Activated naive CD4-positive, alpha-beta T cell treated with anti-CD3 and anti-CD28 coated beads for 36 hours (primary cell): ENCODE measurements at places on chromosomes 16 and 17. TPM values are rescaled to one million over a fixed set of nuclear protein-coding genes. Genes with fewer than 3 reads are reported as not detected.

DNA sequence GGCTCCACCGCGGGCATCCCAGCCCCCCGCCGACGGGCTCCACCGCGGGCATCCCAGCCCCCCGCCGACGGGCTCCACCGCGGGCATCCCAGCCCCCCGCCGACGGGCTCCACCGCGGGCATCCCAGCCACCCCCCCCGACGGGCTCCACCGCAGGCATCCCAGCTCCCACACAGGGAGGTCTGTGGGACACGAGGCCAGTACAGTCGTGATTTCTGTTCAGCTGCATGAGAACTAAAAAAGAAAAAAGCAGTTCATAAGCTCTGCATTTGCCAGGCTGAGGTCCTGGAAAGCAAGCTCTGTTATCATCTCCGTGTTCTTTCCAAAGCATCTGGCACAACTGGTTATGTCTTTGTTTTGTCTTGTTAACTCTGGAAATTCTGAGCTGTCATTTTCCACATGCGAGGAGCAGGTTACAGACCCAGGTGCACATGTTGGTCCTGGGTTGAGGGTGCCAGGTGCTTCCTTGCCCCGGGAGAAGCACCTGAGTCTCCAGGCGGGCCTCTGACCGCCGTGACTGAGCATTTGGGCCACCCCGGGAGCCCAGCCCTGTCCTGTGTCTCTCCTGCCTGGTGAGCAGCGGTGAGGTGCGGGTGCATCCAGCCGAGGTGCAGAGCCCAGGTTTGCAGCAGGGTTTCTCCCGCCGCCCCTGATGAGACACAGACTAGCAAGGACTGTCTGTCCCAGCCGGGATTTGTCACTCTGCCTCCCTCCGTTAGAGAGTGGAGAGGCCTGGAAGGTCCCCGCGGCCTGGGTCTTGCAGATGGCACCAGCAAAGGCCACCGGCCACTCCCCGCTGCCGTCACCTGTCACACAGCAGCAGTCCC, 9.9 kb upstream of the WFIKKN1 start:
- no peak overlapping the region for H3K27ac ChIP-seq
- no peak for DNase-seq
- no peaks in the 10 kb centered on the region for H3K4me1 ChIP-seq
- no peak overlapping the region for H3K4me3 ChIP-seq

DNA sequence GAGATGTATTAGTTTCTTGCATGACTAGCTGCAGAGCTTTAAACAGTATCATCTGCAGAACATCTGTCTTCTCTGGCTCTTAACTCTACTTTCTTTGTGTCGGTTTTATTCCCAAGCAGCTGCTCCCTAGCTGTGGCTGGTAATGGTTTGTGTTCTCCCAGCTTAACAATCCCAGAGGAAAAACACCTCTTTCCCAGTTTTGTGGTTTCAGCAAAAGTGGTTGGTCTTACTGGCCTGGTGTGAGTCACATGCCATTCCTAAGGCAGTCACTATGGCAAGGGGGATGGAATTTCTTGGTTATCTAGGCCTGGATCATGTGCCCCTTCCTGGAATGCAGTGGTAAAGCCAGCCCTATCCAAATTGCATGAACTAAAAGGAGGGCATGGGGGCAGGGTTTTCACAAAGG, 27.5 kb downstream of the OMG start:
- no peak overlapping the region for H3K4me3 ChIP-seq
- H3K4me1 ChIP-seq = no peaks in the 10 kb centered on the region
- H3K36me3 ChIP-seq = peaks cover 11% of the 10 kb centered on the region
- H3K27ac ChIP-seq = no peak overlapping the region
- DNase-seq = no peak
- no peaks in the 10 kb centered on the region for H3K27me3 ChIP-seq

SHISA6 gene
- total RNA-seq = not detected

DNA sequence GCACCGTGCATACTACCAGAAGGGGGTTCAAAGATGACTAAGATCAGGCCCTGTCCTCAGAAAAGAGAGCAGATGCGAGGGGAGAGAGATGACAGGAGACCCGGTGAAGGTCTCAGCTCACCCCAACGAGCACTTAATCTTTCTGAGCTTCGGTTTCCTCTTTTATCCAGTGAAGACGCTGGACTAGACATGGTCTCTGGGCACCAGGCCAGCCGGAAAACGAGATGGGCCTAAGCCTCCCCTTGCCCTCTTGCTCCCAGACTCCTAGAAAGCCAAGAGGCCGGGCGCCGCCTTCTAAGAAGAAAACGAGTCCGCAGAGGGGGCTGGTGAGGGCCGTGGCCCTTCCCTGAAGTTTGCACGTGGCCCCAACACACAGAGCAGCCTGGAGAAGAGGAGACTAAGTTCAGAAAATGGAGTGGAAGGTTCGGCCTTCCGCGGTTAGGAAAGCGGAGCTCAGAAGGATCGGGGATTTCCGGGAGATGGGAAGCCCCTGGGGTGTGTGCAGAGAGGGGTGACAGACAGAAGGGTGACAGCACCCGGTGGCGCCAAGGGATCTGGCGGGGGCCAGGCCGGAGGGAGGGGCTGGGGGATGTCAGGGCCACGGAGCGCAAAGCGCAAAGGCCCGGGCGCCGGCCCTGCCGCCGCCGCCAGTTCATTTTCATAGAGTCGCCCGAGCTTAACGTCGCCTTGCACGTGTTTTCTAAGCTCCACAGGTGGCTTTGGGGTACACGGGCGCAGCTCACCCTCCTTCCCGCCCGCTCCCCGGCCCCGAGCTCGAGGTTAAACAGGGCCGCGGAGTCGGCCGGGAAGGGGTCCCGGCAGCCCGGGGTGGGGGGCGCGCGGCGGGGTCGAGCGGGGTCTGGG, 42.1 kb upstream of the BHLHA9 start:
- no peak overlapping the region for H3K27ac ChIP-seq
- peaks cover 41% of the 10 kb centered on the region for H3K27me3 ChIP-seq
- peaks cover 9% of the 10 kb centered on the region for H3K4me1 ChIP-seq
- peak overlapping the region; percentile 55 for H3K4me3 ChIP-seq
- DNase-seq = peak; percentile 24

- peak overlapping the region; percentile 69 for H3K27ac ChIP-seq
- peaks cover 30% of the 10 kb centered on the region for H3K27me3 ChIP-seq
- peak overlapping the region; percentile 78 for H3K4me3 ChIP-seq
- peak; percentile 13 for DNase-seq
- H3K4me1 ChIP-seq = peaks cover 22% of the 10 kb centered on the region
Measured at GRCh38 chr16:79599256-79599836, 1.2 kb downstream of the MAF start.

- no peak for DNase-seq
- no peak overlapping the region for H3K4me3 ChIP-seq
- peak overlapping the region; percentile 1 for H3K27ac ChIP-seq
- peaks cover 53% of the 10 kb centered on the region for H3K4me1 ChIP-seq
- H3K36me3 ChIP-seq = peaks cover 9% of the 10 kb centered on the region
Measured at GRCh38 chr17:78785011-78785662, 3.1 kb upstream of the CYTH1 start.

BEAN1 gene
- total RNA-seq = not detected

DNA sequence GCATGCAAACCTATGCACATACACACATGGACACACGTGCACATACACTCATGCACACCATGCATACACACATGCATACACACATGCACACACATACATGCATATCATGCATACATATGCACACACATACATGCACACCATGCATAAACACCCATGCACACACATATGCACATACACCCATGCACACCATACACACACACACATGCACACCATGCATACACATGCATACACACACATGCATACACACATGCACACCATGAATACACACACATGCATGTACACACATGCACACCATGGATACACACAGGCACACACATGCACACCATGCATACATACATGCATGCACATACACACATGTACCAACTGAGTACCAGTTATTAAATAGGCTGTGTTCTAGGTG, 543.3 kb upstream of the EEF2KMT start:
- no peaks in the 10 kb centered on the region for H3K4me1 ChIP-seq
- DNase-seq = no peak
- no peaks in the 10 kb centered on the region for H3K27me3 ChIP-seq

SYT17 gene
- total RNA-seq = not detected

CBFA2T3 gene
- not detected for total RNA-seq

- peak within 1 kb of the TSS; percentile 98 for H3K27ac ChIP-seq
- peaks cover 28% of the 10 kb centered on the region for H3K36me3 ChIP-seq
- peaks cover 58% of the 10 kb centered on the region for H3K4me1 ChIP-seq
Measured at GRCh38 chr16:29663016-29663806, at the start of gene SPN. Gene SPN (plus strand): TSS chr16:29663247. CDS start chr16:29663729, 482 bp downstream.

PAFAH1B1 gene
- total RNA-seq = 145 TPM

DNA sequence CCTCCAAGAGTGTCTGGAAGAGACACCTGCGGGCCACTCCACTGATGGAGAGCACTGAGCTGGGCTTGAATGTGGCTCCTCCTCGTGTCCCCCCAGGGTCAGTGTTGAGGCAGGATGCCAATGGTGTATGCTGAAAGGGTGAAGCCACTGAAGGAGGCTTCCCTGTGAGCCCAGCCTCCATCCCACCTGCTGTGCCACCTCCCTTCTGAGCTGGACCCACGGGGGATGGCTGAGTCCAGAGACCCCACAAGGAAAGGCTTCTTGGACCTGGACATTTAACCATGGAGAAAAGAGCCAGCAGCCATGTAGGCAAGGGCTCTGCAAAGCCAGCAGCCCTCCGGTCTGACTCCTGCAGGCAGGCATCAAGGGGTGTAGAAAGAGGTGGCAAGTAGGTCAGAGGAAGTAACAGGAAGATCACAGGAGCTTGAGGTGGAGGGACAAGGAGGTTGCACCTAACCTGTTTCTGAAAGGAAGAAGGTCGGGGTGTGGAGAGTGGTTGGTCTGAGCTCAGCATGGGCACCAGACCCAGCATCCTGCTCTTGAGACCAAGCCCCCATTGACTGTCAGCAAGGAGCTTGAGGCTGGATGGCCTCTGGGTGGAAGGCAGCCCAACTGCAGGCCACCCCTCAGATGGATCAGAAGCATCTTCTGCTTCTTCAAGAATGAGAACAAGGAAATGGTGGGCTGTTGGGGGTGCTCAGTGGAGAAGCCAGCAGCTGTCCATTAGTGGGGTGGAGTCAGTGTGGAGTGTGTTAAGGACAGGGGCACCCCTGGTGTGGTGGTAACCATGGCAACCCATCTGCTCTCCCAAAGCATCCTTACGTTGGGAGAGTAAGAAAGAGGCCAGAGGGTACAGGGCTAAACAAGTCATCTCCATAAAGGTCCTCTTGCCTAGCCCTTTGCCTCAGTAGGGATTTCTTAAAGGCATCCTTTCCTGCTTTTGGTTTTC, 80.7 kb downstream of the PLD6 start:
- H3K36me3 ChIP-seq = peaks cover 6% of the 10 kb centered on the region
- DNase-seq = peak; percentile 13
- H3K4me3 ChIP-seq = no peak overlapping the region
- H3K27ac ChIP-seq = no peak overlapping the region
- H3K27me3 ChIP-seq = no peaks in the 10 kb centered on the region

DNA sequence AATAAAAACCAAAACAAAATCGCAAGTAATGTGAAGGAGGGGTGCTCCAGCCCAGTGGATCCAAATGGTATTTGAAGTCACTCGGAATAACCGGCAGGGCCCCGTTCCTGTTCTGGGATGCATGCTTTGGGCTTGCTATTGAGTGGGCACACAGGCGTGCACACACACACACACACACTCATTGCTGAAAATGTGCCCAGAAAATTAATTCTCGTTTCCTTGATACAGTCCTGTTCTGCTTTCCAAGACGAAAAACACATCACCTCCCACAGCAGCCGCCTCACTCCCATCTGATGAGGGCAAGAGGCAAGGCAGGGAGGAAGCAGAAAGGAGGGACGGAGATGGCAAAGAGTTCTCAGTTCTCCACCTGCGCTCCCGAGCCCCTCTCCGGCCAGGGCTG, 62.2 kb upstream of the SDK2 start:
- H3K36me3 ChIP-seq = no peaks in the 10 kb centered on the region
- no peak for DNase-seq
- no peak overlapping the region for H3K27ac ChIP-seq
- H3K4me3 ChIP-seq = no peak overlapping the region

STH gene
- total RNA-seq = not detected

CACNA1H gene
- total RNA-seq = 0.50 TPM

DNAI2 gene
- total RNA-seq = 0.25 TPM

DNA sequence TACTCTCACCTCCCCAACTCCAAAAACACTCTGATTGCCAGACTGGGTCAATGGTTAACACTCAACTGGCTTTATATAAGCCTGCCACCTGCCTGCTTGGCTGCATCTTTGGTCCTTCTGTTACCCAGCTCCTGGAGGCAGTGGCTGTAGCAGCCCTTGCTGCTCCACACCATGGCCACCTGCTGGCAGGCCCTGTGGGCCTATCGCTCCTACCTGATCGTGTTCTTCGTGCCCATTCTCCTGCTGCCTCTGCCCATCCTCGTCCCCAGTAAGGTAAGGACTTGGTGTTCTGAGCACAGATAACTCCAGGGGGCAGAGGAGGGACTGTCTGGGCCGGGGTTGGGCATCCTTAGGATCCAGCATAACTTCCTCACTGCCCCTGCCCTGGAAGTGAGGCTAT, at the start of gene SLC13A2:
TSS of gene SLC13A2 (plus strand) at position 103 of the 400 bp plus-strand sequence. CDS start at position 172, 69 bp downstream.
- no peak within 1 kb of the TSS for H3K4me3 ChIP-seq
- DNase-seq = no peak
- H3K27me3 ChIP-seq = no peaks in the 10 kb centered on the region
- H3K27ac ChIP-seq = no peak within 1 kb of the TSS
- peaks cover 21% of the 10 kb centered on the region for H3K4me1 ChIP-seq
- no peaks in the 10 kb centered on the region for H3K36me3 ChIP-seq
